Pulmonary artery endothelial cell (primary cell): ENCODE measurements at places on chromosomes 13 and 19.

DNA sequence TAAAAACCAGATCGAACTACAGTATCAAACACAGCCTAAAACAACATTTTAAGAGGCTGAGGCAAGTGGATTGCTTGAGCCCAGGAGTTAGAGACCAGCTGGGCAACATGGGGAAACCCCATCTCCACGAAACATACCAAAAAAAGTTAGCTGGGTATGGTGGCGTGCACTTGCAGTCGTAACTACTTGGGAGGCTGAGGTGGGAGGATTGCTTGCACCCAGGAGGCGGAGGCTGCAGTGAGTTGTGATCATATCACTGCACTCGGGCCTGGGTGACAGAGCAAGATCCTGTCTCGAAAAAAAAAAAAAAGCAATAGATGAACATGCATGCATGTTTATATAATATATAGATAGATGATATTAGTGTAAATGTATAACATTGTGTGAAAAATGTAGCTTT is 5.2 kb upstream of the MRPS31 start:
- no peak for DNase-seq

GRCh38 chr19:18832306-18833140 is 764 bp downstream of the UPF1 start:
- DNase-seq = no peak

- DNase-seq = no peak
These were observed 123.4 kb downstream of the POSTN start for GRCh38 chr13:37475151-37475550.

- no peak for DNase-seq
These were observed 864.3 kb upstream of the ATXN8OS start for GRCh38 chr13:69243366-69243765.

DNA sequence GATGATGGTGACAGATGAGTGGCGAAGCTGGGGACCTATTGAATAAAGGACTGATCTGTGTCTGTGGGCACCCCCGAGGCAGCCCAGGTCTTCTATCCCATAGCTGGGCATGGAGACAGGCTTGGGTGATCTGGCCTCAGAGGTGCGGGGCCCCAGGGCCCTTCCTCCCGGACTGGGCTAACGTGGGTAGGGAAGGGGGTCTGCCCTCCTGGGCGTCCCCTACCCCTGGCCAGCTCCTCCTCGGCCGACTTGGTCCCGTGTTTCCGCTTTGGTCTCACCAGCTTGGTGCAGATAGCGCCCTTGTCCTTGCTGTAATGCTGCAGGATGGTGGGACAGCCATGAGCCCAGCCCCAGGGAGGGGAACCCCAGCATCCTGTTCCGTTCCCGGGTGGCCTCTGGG is 3.3 kb downstream of the MATK start:
- no peak for DNase-seq

GRCh38 chr19:39223703-39224279 is 19.7 kb upstream of the SYCN start:
- DNase-seq = no peak

GRCh38 chr13:30581582-30581981 is 36.1 kb upstream of the USPL1 start:
- DNase-seq = no peak

DNA sequence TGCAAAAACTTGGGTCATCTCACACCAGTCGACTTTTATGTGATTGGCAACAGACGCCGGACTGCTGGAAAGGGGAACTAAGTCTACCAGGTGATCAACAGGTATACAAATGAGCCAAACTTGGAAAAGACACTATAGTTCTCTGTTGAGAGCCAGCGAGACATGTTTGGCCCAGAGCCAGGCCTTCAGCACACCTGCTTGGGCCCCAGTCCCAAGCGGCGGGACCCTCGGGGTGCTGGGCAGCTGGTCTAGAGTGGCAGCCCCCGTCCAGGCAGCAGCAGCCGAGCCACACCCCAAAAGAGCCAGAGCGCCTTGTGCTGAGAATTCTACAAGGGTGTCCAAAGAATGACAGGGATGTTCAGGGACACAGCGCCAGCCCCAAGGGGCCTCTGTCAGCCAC is 28.0 kb downstream of the NAXD start:
- no peak for DNase-seq

- no peak for DNase-seq
These were observed 2.4 kb downstream of the HPN start for GRCh38 chr19:35043906-35044305.

- DNase-seq = no peak
These were observed 43.6 kb downstream of the LYL1 start for GRCh38 chr19:13058951-13059660.

DNA sequence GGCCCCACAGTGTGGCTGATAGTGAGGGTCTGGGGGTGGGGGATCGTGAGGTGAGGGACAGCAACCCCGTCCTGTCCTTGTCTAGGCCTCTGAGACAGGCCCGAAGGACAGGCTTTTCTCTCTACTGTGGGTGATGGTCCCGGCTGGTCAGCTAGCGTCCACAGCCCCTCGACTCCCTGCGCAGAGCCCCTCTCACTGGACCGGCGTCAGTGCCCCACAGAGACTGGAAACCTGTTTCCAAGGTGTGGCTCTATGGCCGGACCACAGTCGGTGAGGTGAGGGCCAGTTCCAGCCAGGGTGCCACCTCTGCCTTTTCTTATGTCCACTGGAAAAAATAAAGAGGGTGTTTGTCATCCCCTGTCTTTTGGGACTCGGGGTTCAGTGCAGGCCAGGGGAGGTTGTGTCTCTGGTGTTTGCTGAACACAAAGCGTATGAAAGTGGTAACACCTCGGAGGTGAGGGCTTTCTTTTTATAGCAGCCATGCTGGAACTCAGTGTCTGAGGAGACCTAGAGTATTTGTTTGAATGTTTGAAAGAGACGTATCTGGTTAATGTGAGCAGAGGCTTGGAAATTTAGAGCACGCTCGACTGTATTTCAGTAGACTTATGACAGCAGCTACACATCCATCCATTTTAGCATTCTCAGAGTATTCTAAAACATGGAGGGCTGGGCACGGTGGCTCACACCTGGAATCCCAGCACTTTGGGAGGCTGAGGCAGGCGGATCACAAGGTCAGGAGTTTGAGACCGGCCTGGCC is 22.8 kb downstream of the ATP11A start:
- DNase-seq = no peak

- DNase-seq = no peak
These were observed at the start of gene POU2F2 for GRCh38 chr19:42132030-42132628. POU2F2 (minus strand) TSS chr19:42132446; CDS start chr19:42132411, 35 bp downstream.

GRCh38 chr19:36047835-36048234 is 6.2 kb downstream of the THAP8 start:
- DNase-seq = no peak
